ENCODE measurements at places on chromosomes 2 and 18. TPM values are rescaled to one million over a fixed set of nuclear protein-coding genes. Genes with fewer than 3 reads are reported as not detected.

The MERTK gene
- total RNA-seq = 20.1 TPM

The POTEJ gene
- 0.19 TPM for total RNA-seq

The GAREM2 gene
- total RNA-seq = 12.1 TPM

The CASP10 gene
- 9.0 TPM for total RNA-seq

GRCh38 chr2:132373391-132374135, 43.0 kb upstream of the GPR39 start:
- H3K4me1 ChIP-seq = no peaks in the 10 kb centered on the region
- H3K27me3 ChIP-seq = peaks cover 2% of the 10 kb centered on the region
- no peak for DNase-seq
- no peak overlapping the region for H3K27ac ChIP-seq
- H3K36me3 ChIP-seq = no peaks in the 10 kb centered on the region

DNA sequence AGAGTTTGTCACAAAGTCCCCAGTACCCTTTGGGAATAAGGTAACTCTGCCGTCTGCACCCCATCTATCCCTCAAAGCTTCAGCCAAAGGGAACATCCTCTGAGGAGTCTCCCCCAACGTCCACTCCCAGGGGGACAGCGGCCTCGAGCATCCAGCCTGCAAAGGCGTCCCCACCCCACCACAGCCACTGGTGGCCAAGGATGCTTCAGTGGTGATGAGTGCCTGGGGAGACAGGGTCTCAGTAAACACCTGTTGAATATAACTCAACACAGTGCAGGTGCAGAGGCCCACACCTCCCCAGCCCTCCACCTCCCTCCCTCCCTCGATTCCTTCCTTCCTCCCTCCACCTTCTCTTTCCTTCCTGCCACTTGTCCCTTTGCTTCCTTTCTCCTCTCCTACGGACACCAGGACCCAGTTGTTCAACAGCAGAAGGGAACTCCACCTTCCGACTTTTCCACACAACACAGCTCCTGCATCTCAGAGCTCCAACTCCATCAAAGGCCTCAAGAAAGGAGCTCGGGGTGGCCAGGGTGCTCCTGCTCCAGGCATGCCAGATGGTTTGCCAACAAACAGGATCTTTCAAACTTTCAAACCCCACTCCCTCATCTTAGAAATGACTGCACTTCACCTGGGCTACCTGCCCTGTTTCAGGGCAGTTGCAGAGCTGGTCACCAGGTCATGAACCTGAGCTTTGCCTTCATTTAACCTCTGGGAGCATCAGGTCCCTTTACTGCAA, 87.8 kb upstream of the SNTG2 start:
- DNase-seq = no peak
- no peak overlapping the region for H3K27ac ChIP-seq
- no peak overlapping the region for H3K4me3 ChIP-seq
- no peaks in the 10 kb centered on the region for H3K36me3 ChIP-seq

DNA sequence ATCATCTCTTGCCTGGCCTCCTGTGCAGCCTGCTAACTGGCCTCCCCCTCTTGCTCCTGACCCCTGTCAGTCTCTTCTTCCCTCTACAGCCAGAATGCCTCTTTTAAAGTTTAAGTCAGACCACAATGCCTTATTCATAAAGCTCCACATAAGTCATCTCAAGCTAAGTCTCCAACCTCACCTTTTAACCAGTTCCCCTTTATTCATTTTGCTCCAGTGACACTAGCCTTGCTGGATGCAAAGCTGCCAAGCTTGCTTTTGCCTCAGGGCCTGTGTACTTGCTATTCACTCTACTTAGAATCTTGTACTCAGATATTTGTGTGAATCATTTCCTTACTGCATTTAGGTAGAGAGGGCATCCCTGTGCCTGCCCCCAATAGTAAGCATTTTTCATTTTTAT, 180.9 kb downstream of the PDE1A start:
- H3K4me1 ChIP-seq = no peaks in the 10 kb centered on the region
- H3K36me3 ChIP-seq = no peaks in the 10 kb centered on the region
- no peak overlapping the region for H3K4me3 ChIP-seq
- DNase-seq = no peak
- no peaks in the 10 kb centered on the region for H3K27me3 ChIP-seq

- H3K27me3 ChIP-seq = peaks cover 33% of the 10 kb centered on the region
- H3K27ac ChIP-seq = no peak overlapping the region
- no peak for DNase-seq
- H3K4me3 ChIP-seq = no peak overlapping the region
Measured at GRCh38 chr2:96142217-96143113, 2.8 kb downstream of the DUSP2 start.

- H3K4me1 ChIP-seq = peaks cover 6% of the 10 kb centered on the region
- H3K4me3 ChIP-seq = peak overlapping the region; percentile 20
- no peaks in the 10 kb centered on the region for H3K36me3 ChIP-seq
- H3K27me3 ChIP-seq = peaks cover 37% of the 10 kb centered on the region
- no peak overlapping the region for H3K27ac ChIP-seq
Measured at GRCh38 chr2:235263205-235264120, 230.4 kb upstream of the AGAP1 start.

DNA sequence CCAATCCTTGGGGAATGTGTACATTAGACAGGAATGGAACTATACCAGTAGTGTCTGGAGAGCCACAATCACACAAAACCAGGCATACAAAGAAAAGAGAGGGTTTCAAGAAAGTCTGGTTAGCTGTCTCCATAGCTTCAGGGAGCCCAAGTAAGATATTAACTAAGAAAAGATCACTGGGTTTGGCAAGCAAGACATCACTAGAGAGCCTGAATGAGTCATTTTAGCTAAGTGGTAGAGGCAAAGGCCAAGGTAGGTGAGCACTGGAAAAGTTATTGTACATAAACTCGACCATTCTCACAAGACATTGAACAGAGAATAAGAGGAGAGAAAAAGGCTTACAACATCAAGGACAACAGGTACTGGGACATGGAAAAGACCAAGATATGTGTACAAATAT, 143.8 kb upstream of the ARL4C start:
- no peaks in the 10 kb centered on the region for H3K27me3 ChIP-seq
- peaks cover 4% of the 10 kb centered on the region for H3K36me3 ChIP-seq
- peak overlapping the region; percentile 26 for H3K27ac ChIP-seq
- H3K4me3 ChIP-seq = no peak overlapping the region
- H3K4me1 ChIP-seq = no peaks in the 10 kb centered on the region

DNA sequence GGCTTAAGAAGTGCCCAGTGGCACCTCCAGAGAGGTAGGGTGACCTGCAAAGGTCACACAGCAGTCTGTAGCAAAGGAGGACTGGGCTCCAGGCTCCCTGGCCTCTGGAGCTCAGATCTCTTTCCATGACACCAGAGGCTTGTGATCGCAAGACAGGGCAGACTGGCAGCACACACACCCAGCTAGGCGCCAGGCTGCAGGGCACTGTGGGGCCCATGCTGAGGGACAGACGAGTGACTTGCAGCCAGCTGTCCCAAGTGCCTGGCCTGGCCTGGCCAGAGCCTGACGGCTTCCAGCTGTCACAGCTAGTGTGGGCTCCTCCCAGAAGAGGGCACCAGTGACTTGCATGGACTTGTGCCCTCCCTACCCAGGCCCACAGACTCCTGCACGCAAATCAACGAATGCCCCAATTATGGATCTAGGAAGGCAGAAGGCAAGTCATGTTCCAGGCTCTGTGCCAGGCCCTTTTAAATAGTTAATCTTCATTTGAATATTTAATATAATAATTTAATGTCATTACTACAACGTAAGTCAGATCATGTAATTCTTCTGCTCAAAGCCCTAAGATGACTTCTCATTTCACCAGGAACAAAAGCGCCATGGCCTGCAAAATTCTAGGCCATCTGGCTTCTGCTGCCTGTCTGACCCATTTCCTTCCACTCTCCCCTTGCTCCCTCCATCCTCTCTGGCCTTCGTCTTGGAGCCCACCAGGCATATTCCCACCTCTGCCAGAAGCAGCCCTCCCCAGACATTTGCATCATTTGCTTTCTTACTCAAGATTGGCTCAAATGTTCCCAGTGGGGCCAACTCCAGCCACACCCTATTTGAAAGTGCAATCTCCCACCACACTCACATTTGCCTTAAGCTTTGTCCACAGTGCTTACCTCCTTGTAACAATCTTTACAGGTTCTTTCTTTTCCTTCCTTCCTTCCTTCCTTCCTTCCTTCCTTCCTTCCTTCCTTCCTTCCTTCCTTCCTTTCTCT, 3.7 kb upstream of the SPEG start:
- DNase-seq = no peak
- no peak overlapping the region for H3K27ac ChIP-seq
- H3K4me3 ChIP-seq = no peak overlapping the region

GRCh38 chr2:158815166-158815565, 20.0 kb downstream of the DAPL1 start:
- no peaks in the 10 kb centered on the region for H3K36me3 ChIP-seq
- peaks cover 20% of the 10 kb centered on the region for H3K4me1 ChIP-seq
- H3K27ac ChIP-seq = no peak overlapping the region
- H3K27me3 ChIP-seq = peaks cover 9% of the 10 kb centered on the region
- no peak overlapping the region for H3K4me3 ChIP-seq

GRCh38 chr2:53183581-53183980, 584.0 kb upstream of the CHAC2 start:
- DNase-seq = no peak
- H3K4me1 ChIP-seq = peaks cover 17% of the 10 kb centered on the region

GRCh38 chr2:147416099-147416498, 428.7 kb upstream of the ACVR2A start:
- peaks cover 7% of the 10 kb centered on the region for H3K36me3 ChIP-seq
- no peak overlapping the region for H3K4me3 ChIP-seq
- H3K4me1 ChIP-seq = peaks cover 5% of the 10 kb centered on the region
- H3K27ac ChIP-seq = no peak overlapping the region
- peaks cover 12% of the 10 kb centered on the region for H3K27me3 ChIP-seq

DNA sequence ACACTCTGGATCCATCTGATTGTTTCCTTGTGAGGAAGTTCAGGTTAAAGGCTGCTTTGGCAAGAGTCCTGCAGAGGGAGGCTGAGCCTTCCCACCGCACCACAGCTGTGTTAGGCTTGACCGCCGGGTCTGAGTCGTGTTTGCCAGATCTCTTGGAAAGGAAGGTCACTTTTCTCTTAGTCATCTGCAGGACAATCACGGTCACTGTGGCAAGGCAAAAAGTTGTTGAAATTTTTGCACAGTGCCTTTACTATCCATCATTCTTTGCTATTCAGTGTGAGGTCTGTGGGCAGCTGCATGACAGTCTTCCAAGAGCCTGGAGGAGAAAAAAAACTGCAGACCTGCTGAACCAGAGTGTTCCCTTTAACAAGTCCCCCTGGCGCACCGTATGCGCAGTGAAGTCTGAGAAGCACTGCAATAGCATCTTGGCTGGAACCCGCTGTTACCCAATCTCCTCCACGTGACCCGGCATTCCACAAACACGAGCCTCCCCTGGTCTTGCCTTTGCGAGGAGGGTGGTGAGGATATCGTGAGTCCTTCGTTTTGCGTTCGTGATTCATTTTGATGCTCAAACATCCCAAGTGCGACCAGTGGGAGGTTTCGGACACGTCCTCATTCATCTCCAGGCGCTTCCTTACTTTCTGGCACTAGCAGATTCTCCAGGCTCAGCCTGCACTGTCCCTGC, 23.0 kb downstream of the BIN1 start:
- peaks cover 43% of the 10 kb centered on the region for H3K4me1 ChIP-seq
- H3K27ac ChIP-seq = peak overlapping the region; percentile 69
- no peaks in the 10 kb centered on the region for H3K27me3 ChIP-seq

DNA sequence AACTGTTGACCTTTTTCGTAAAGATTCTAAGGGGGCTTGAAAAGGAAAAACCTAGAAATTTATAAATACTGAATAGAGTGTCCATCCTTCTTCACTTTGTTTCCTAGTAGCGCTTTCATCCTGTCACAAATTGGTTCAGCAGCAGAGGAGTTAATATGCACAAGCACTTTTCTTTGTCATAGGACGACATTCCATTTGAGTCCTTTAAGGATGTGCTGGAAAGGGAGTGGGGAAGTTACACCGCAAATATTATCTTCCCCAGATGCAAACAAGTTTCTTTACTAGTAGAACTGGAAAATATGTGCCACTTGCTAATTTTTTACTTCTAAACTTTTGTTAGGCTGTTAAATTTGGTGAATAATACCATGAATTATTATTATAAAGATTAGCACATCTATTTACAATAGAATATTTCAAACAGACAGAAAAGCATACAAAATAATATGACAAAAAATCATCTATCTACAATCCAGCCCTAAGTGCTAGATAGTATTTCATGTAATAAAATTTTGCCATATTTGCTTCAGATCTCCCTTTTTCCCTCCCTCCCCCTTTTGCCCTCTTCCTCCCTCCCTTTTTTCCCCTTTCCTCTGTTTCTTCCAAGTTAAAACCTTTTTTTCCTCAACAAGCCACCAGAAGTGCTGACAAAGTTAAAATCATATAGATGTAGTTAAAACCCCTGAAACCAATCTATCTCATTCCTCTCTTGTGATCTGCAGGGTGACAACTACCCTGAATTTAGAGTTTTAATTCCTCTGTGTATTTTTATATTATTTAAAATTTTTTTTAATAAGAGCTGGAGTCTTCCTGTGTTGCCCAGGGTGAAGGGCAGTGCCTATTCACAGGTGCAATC, 50.5 kb upstream of the MAP4K3 start:
- no peaks in the 10 kb centered on the region for H3K27me3 ChIP-seq
- no peaks in the 10 kb centered on the region for H3K36me3 ChIP-seq
- no peak for DNase-seq
- no peak overlapping the region for H3K4me3 ChIP-seq
- no peak overlapping the region for H3K27ac ChIP-seq

DNA sequence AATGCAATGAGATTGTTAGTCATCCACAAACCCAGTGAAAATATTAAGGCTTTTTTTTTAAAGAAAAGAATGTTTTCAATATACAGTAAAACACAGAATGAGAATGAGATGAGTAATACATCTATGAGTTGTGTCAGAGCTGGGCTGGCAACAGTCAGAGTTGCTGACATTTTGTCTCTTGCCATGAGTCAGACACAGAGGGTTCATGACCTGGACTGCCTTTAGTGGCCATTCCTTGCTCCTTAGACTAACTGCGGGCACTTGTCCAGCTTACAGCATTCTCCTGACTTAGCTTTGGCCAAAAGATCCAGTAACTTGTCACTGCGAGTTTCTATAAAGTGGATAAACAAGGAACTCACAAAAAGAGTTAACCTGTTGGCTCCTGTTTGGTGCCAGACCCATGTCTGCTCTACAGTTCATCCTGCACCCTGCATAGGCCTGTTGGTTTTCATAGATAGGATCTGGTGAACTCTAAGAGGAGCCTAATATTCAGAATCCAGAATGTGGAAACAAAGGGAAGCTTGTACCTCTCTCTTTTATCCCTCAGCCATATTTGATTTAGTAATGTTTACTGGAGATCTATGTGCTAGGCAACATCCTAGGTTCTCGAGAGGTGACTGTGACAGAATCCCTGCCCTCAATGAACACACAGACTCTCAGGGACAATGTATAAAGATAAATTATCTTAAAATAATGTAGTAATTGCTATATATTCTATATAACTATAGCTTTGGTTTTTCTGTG, 391.5 kb upstream of the VWC2L start:
- no peaks in the 10 kb centered on the region for H3K36me3 ChIP-seq
- no peak overlapping the region for H3K27ac ChIP-seq
- H3K4me3 ChIP-seq = no peak overlapping the region
- no peak for DNase-seq

- H3K4me3 ChIP-seq = no peak overlapping the region
- H3K27ac ChIP-seq = no peak overlapping the region
- no peak for DNase-seq
- no peaks in the 10 kb centered on the region for H3K27me3 ChIP-seq
- H3K36me3 ChIP-seq = no peaks in the 10 kb centered on the region
- peaks cover 1% of the 10 kb centered on the region for H3K4me1 ChIP-seq
Measured at GRCh38 chr2:186862869-186863709, 14.1 kb upstream of the ZSWIM2 start.

Data from progenitor cell of endocrine pancreas (in vitro differentiated cells).